Uterine smooth muscle cell (primary cell): ENCODE measurements at places on chromosomes 16 and 17. TPM values are rescaled to one million over a fixed set of nuclear protein-coding genes. Genes with fewer than 3 reads are reported as not detected.

Gene TBC1D3I
- total RNA-seq: 0.33 TPM in 1 of 2 replicates, not detected in the other

Gene KCNJ18
- not detected in 2 replicates for total RNA-seq

Gene SLFN12L
- under 0.01 and 0.11 TPM in 2 replicates for total RNA-seq

Gene FBXL16
- 0.37 and 0.44 TPM in 2 replicates for total RNA-seq

Gene KLHL10
- 0.12 TPM in 1 of 2 replicates, not detected in the other for total RNA-seq

Gene MLKL
- 8.6 and 15.5 TPM in 2 replicates for total RNA-seq

Gene MKS1
- 18.4 and 20.7 TPM in 2 replicates for total RNA-seq

Gene KRT33A
- total RNA-seq: not detected in 2 replicates

Gene SNX11
- 11.2 and 12.5 TPM in 2 replicates for total RNA-seq

Gene NOTUM
- total RNA-seq: under 0.01 TPM in 2 replicates

Gene NOS2
- not detected in 2 replicates for total RNA-seq

Gene MEOX1
- under 0.01 TPM in 1 of 2 replicates, not detected in the other for total RNA-seq

Gene GNG13
- total RNA-seq: not detected in 2 replicates

Gene CACNG1
- total RNA-seq: not detected in 2 replicates

Gene KRT28
- not detected in 2 replicates for total RNA-seq

Gene NPIPA1
- 68.8 and 70.5 TPM in 2 replicates for total RNA-seq

Gene LGALS9B
- not detected in 2 replicates for total RNA-seq

Gene OGFOD3
- total RNA-seq: 32.5 and 42.4 TPM in 2 replicates

Gene CX3CL1
- under 0.01 TPM in 1 of 2 replicates, not detected in the other for total RNA-seq
